ENCODE measurements at places on chromosomes 3 and 15.

- DNase-seq: no peak
Measured at GRCh38 chr3:139987908-139988307, 52.9 kb downstream of the CLSTN2 start.

DNA sequence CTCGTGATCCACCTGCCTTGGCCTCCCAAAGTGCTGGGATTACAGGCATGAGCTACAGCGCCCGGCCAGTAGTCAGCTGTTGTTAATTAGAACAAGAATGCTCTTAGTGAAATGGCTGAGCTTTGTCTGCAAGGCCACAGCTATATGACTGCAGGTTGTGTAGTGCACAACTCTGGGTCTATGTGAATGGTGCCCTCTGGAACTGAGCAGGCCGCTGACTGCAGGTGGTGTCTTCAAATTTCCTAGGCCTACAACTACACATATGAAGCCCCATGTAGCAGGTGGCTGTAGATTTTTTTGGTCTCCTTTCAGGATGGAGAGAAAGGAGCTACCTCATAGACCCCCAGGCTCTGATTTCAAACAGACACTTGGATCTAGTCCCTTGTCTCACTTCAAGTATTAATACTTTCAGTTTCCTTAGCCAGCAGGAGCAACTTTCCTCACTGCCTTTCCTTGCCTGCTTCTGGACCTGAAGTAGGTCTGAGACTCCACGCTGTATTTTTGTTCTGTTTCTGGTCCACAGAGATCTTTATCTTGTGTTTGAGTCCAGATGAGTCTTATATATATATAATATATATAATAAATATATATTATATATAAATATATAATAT, 86.9 kb downstream of the C3orf80 start:
- DNase-seq: no peak

GRCh38 chr3:16286751-16287543, 21.9 kb downstream of the OXNAD1 start:
- no peak for DNase-seq

GRCh38 chr3:110677506-110677905, 394.1 kb upstream of the NECTIN3 start:
- DNase-seq: no peak

GRCh38 chr3:39751286-39751685, 58.1 kb upstream of the MYRIP start:
- DNase-seq: no peak

- DNase-seq: no peak
Measured at GRCh38 chr3:69716119-69716518, 23.1 kb upstream of the MITF start.

DNA sequence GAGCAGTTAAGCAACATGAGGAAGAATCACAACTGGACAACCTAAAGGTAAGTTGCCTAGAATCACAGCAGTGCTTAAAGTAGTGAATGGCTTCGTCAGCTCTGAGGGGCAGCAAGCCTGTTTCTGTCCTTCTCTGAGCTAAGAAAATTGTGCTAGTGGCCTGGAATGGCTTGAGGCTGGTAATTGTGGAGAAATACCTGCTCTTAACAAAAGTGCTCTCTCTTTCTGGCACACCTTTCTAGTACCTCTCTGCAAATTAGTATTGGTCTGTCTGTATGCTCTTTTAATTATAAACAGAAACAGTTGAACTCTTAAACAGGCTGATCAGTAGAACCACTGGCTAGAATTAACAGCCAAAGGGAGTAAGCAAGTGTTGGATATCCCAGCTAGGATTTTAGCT, 11.6 kb downstream of the SNX1 start:
- no peak for DNase-seq

- no peak for DNase-seq
Measured at GRCh38 chr3:13683772-13684171, 134.8 kb downstream of the FBLN2 start.

GRCh38 chr3:2838546-2839157, 271.5 kb downstream of the IL5RA start:
- no peak for DNase-seq

GRCh38 chr15:48647962-48648361, 2.5 kb upstream of the FBN1 start:
- no peak for DNase-seq

GRCh38 chr15:53401503-53401902, 358.0 kb downstream of the WDR72 start:
- no peak for DNase-seq

GRCh38 chr3:5087209-5087608, 34.9 kb upstream of the ARL8B start:
- DNase-seq: no peak

DNA sequence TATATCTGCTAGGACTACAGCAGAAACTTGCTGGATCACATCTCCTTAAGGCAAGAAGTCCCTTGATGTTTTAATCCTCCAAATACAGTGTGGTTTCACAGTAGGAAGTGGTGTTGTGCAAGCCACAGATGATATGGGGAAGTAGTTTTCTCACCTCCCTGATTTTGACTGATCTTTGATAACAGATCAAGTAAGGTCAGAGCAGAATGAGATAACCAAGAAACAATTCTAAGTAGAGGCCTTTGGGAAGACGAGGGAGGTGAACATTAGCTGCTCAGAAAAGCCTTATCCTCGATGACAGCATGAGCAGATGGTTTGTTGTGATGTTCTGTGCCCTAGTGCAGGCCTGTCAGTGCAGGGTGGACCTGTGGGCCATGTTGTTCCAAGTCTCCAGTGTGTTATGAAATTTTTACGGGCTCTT, 61.3 kb downstream of the RIOX2 start:
- no peak for DNase-seq

DNA sequence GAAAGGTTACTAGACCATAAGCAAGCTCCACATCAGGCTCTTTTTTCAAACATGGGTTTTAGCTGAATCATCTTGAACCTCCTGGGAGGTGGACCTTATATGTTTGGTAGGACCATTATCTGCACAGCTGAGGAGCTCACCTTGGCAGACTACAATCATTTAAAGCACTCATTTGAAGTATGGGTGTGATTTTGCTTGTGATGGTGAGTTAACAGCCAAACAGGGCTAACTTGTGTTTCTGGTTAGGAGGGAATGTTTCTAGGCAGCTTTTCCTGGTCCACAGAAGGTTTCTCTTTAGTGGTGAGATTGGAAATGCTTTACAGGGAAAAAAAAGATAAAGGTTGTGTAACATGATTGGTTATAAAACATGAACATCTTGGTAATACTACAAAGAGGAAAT, 61.8 kb downstream of the ARHGEF26 start:
- no peak for DNase-seq

DNA sequence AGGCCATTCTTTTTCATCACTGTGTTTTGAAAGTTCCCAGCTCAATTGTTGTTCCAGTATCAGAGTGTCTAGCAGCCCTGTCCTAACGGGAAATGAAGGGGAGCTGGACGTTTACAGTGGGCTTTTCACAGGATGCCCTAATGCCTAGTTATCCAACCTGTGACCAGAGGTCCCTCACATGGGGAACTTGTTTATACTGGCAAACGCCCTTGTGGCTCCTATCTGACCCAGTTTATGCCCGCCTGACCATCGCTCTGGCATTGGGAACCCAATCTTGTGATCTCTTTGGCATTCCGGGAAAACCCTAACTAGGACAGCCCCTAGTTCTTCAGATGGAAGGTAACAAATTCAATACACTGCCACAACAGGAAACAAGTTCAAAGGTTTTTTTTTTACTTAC, 14.5 kb upstream of the MYRIP start:
- DNase-seq: no peak

DNA sequence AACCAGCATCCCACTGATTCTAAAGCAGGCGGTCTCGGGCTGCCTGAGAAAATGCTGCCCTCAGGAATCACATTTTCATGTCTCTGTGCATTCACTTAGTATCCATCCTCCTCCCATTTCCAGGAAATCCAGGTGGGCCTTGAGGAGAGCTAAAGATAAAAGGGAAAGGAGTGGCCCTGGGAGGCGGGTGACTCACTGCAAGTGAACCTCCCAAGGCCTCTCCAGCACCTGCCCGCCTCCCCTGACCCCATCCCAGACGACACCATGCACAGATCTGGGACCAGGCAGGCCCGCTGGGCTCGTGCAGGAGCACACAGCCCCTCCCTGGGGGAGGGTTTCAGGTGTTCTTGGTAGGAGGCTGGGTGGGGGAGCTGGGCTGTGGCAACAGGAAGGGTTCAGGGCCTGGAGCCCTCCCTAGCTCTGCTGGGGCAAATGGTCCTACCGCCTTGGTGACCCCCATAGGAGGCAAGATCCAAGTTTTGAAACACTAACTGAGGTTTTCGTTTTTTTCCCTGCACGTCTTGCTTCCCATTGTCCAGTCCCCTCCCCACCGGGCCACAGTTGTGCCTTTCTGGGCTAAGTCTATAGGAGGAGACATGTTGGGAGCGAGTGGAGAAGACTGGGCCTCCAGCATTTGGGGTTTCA, 22.2 kb downstream of the MELTF start:
- DNase-seq: no peak

GRCh38 chr3:185818267-185818875, 6.5 kb downstream of the IGF2BP2 start:
- DNase-seq: no peak

DNA sequence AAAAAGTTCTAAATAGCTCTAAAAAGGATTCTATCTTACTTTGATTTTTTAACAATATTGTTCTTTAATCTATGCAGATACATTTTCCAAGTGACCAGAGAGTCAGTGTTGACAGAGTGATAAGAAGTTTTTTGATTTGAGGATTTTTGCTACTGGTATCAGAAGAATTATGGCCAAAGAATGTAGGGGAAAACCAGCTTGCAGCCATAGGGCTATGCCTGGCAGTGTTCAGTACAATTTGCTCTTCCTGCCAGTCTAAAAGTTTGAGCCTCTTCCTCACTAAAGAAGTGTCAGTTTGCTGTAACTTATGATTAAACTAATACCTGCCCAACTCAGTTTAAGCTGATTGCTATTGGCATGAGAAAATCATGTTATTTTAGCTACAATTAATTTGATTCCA, 35.3 kb upstream of the FSIP1 start:
- no peak for DNase-seq
